ENCODE measurements at places on chromosomes 2 and 18.

DNA sequence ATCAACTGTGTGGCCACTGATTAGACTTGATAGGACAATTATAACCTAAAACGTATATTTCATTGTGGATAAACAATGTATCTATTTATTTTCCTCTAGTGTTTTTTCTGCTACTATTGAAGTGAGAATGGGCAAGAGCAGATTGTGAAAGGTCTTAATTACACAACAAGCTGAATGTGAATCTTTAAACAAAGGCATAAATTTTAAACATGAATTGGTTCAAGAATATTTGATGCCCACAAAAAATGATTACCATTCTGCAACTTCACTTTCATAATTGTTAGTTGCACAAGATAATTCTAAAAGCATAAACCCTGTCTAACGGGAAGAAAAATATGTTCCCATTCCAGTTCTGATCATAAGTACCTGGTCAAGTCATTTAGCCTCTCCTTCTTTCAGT, 285.6 kb downstream of the GULP1 start:
- no peak for DNase-seq

DNA sequence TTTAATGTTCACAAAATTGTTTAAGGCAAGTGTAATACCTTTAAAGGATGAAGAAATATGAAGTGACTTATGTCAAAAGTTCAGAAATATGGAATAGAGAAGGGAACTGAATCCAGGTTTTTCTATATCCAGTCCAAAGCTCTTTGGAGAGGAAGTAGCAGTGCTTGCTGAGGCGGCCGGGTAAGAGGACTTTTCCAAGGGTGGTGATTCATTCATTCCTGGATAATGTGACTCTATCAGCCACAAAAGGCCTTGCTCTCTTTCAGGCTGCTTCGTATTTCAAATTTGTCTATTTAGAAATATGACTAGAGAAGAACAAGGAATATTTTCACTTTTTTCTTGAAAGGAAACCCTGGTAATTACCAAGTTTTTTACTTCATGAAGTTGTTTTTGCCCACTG, 830.1 kb upstream of the ZEB2 start:
- no peak for DNase-seq

DNA sequence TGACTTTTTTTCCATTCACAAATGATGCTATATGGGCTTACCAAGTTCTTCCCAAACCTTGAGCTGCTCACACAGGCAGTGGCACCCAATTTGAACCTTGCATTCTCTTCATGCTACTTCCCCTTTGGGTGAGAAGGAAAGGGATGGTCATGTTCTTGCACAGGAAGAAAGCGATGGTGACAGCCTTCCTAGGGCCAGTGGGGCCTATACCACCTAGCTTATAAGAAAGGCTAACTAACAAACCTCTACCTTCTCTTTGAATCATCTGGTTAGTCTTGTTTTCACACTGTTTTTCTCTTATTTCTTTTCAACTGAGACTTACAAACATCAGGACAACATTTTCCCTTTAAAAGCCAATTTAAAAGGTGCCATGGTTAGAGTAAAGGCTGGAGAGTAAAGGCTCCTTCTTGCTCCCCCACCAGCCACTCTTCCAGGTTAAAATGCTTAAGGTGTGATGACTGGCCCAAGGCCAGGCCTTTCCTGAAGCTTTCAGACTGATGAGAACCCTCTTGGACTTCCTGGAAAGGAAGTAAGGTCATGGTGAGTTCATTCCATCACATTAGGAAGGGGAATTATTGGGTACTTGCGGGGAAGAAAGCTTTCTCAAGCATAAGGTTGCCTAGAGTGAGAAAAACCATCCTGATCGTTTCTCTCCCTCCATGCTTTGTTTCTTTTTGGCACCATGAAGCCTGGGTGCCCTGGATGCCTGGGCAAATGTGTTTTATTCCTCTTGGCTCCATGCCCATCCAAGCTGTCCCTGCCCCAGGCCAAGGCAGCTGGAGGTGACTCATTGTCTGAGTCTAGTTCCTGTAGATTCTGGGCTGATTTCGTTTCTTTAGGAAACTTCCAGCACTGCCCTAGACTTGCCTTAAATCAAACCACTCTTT, 41.4 kb upstream of the ITGB6 start:
- DNase-seq: no peak

DNA sequence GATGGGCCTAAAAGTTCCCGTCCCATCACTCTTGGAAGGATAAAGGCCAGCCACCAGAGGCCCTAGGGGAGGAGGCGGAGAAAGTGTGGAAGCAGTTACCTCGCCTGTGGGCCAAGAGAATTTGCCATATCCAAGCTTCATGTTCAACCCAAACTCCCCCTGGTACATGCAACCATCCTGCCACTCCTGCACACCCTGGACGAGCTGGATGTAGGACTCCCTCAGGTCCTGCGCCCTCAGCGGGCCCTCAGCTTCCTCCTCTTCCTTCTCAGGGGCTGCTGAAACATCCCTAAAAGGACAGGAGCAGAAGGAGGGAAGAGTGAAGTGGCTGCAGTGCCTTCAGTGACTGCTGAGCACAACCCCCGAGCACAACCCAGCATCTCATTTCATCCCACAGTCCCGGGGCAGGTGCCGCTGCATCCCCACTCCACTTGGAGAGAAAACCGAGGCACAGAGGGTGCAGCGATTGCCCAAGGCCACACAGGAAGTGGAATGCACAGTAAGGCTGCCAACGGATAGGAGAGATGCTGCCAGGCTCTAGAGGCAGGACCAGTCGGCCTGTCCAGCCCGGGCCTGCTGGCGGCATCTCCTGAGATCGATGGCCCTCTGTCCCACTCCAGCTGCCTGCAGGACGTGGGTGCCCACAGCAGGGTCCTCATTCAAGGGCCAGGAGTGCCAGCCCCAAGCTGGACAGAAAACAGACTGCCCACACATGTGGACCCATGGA, 2.9 kb downstream of the ANKMY1 start:
- DNase-seq: no peak

- DNase-seq: no peak
These were observed 173.6 kb downstream of the GALR1 start for GRCh38 chr18:77422974-77423867.

DNA sequence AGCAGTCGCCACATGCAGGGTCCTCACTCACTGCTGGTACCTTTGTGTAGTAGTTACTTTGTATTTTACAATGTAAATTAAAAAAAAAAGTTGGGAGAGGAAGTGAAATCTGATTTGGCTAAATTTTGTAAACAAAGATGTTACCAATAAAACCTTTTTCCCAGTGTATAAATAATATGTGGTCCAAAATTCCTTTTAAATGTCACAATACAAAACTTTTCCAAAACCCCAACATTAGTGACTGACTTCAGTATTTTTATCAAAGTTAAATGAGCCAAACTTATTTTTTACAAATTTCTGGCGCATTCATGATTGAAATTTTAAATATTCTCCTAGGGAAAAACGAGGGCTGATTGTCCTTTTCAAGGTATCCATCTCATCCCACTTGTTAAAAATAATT, 239.9 kb downstream of the AGAP1 start:
- no peak for DNase-seq

DNA sequence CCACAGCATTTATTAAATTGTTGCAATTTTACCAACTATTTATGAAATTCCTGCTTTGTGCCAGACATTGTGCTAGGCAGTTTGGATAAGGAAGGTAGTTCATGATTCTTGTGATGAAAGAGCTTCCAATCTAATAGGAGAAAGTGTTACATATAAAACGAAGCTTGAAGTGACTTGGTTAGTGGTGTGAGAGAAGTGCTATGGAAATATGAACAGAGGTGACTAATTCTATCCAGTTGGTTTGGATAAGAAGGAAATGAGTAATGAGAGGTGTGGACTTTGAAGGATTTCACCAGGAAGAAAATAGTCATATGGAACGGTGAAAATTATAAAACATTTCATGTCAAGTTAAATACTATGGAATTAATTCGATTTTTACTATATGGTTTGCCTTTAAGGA, 48.6 kb downstream of the EML6 start:
- DNase-seq: no peak

DNA sequence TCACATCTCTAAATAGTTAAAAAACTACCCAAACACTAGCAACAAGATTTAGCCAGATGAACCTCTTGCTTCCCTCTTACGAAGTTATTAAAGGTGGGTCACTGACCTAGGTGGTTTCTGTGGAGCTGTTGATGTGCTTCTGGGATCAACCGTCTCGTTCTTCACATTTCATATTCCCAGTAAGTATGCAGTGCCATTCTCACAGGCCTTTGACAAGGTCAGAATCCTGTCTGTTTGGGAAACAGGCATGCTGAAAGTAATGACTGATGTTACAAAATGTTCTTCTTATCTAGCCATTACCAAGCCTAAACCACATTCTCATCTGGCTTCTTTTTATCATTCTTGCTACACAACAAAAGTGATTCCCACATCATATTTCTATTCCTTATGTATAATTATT, 70.3 kb downstream of the WDR7 start:
- DNase-seq: no peak

- DNase-seq: no peak
These were observed 73.6 kb downstream of the ST6GAL2 start for GRCh38 chr2:106812383-106812782.

- no peak for DNase-seq
These were observed 155.5 kb downstream of the CD8B2 start for GRCh38 chr2:106642679-106643078.

GRCh38 chr2:232901736-232902578, 31.9 kb downstream of the SNORC start:
- no peak for DNase-seq
